Kidney glomerular epithelial cell (primary cell): ENCODE measurements at places on chromosomes 3 and 15.

DNA sequence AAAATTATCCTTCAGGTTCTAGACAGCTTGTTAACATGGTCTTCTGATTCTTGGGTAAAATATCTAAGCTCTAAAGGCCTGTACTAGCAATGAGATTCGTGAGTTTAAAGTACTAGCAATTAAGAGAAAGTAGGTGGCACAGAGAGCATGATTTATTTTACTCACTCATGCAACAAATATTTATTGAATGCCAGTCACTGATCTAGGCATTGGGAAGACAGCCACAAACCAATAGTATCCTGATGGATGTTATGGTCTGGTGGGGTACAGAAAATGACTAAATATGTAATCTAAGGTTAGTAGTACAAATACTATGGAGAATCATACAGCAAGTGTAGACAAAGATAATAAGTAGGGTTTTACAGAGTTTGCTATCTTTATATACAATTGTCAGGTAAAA lies 751.3 kb downstream of the ZNF385D start:
- DNase-seq = no peak

- DNase-seq = peak; percentile 37
These were observed 534.6 kb upstream of the ATP11B start for GRCh38 chr3:182258538-182259177.

DNA sequence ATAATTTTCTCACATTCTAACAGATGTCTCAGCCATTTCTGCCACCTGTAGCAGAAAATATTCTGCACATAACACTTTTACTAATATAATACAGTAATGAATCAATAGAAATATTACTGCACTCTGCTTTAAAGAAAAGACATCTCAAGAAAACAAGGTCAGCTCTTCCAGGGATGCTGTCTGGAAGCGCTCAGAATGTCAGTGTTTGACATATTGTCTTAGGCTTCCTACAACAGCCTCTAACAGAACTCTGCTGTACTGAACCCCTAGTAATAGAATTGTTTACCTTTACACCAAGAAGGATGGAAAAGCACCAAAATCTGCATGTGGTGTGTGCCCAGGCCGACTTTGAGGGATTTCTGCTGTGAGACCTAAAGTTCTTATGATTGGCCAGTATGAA lies 61.9 kb upstream of the FSTL1 start:
- DNase-seq = no peak

GRCh38 chr3:8610951-8611350 lies 33.6 kb downstream of the SSUH2 start:
- no peak for DNase-seq

DNA sequence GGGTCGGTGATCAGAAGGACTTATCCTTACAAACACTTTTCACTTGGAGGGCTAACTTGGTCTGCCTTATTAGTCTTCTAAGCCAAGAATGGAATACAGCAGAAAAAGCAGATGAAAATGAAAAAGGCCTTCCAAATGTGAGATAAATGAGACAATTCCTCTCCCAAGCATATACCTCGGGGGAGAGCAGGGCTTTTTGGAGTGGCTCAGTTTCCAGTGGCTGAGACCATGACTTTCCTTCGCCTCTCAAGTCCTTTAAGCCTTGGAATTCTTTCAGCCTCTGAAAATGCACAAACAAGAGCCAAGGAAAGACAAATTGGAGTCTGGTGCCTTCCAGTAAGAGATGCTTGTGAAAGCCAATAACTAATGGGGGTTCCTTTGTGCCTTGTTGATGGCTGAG lies 130.9 kb downstream of the DTWD1 start:
- DNase-seq = no peak

DNA sequence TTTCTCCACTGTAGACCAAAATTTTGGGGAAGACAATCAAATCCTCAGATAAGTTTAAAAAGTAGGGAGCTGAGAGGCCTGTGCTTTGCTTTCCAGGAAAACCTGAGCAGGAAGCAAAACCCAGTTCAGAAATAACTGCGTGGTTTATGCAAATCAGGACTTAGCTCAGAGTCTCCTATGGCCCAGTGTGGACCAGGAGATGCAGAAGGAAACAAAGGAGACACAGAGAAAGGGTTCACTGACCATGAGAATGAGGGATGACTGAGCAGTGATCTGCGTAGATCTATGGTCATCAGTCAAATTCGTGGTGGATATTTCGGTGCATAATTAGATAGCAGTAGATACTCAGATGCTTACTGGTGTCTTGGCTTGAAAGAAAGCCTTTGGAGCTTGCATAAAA lies 196.6 kb downstream of the TPRG1 start:
- no peak for DNase-seq
